ENCODE measurements at places on chromosomes 7 and 10.
A peak's percentile ranks its signal among the peaks of the same experiment; 100 is the strongest.

- no peak for DNase-seq
Measured at GRCh38 chr10:28681291-28681763, 4.0 kb downstream of the BAMBI start.

DNA sequence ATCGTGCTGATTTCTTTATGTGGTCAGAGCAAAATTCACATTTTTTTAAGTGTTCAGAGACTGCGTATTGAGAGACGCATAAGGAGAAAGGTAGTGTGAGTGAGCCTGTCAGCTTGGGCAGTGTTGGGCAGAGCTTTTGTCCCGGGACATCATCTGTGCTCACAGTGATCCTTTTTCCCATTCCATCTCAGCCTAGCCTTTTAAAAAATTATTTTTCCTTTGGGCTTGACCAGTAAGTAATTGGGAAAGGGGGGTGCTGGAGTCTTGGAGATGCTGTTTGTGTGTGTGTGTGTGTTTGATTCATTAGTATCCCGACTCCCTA is 1.5 kb downstream of the NRF1 start:
- no peak for DNase-seq

DNA sequence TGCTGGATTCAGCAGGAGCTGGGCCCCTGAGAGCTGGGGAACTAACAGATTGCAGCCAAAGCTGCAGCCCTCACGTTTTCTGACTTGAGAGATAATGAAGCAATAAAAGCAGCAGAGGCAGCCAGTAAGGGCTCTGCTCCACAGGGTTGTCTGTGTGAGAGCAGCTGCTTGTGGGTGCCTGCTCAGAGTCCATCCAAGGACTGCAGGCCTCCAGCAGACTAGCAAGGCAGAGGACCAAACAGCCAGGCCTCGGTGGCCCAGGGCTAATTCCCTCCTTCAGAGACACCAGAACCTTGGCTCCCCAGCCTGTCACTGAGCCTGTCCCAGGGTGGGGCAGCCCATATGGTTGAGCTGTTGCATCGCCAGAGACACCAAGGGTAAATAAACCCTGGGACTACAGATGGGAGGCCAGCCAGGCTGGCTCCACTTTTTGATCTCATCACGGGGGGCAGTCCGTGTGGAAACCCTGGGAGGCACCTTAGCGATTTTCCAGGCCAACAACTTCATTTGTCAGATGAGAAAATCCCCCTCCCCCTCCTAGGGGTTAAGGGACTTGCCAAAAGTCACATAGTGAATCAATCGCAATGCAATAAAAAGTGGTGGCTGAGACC is 229.2 kb downstream of the WDR11 start:
- DNase-seq: peak; percentile 98

GRCh38 chr10:132452216-132452650 is 55.2 kb downstream of the PWWP2B start:
- no peak for DNase-seq

GRCh38 chr10:98636921-98637329 is 190.2 kb upstream of the HPS1 start:
- DNase-seq: no peak

DNA sequence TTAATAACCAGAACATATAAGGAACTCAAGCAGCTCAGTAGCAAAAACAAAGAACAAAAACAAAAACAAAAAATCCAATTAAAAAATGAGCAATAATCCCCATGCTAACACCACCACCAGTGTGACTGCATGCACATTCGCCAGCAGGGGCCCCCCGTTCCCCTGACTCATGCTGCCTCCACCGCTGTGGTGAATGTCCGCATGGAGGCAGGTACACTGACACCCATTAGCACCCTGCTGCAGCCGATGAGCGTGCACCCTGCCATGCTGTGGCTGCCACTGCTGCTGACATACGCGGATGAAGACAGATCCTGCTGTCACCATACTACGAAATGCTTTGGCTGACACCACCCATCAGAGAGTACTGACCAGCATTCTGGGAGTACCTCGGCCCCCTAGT is 321.6 kb upstream of the LRRTM3 start:
- no peak for DNase-seq

DNA sequence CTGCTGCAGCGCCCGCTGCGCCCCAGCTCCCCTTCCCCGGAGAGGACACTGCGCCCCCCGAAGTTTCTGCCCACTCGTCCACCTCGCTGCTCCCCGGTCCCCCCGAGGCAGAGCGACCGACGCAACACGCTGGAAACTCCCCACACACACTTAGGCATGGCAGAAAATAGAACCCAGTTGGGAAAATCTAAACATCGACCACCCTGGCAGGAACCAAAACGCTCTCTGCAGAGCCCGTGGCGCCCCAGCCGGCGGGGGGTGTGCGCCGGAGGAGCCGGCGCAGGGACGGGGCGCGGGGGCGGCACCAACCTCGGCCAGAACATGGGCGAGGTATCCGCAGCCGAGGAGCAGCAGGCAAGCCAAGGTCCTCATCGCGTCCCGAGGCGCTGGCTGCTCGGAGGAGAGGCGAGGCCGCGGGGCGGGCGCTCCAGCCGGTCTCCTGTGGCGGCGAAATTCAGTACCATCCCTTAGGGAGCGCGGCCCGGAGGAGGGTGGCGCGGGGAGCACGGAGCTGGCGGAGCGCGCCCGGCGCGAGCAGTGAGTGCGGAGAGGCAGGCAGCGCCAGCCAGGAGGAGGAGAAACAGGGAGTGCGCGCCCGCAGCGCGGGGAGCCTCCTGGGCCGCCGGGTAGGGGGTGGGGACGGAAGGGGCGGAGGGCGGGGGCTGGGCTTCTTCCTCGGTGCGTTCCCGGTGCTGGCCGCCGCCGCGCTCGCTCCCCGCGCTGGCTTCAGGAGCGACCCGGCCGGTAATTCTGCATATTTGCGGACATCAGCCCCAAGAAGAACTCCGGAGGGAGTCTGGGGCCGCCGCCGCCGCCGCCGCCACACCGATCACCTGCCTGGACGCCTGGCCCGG is 789 bp downstream of the PDGFA start:
- no peak for DNase-seq

DNA sequence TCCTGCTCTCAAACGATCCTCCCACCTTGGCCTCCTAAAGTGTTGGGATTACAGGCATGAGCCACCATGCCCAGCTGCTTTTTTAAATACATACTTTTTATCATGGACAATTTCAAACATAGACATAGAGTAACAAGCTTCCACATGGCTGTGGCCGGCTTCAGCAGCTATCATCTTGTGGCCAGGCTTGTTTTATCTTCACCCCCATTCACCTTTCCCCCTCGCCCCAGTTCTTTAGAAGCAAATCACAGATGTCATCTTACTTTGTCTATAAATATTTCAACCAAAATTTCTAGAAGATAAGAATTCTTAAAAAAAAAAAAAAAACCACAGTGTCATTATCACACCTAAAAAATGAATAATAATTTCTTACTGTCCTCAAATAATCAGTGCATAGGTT is 5.9 kb downstream of the FOXK1 start:
- DNase-seq: no peak

- no peak for DNase-seq
Measured at GRCh38 chr10:116815641-116816415, 33.5 kb upstream of the ENO4 start.

GRCh38 chr7:136057509-136057908 is 80.3 kb upstream of the MTPN start:
- no peak for DNase-seq

- no peak for DNase-seq
Measured at GRCh38 chr7:32298408-32299132, 191.6 kb downstream of the LSM5 start.

GRCh38 chr10:65864036-65864435 is 1061.8 kb upstream of the LRRTM3 start:
- DNase-seq: no peak

- DNase-seq: no peak
Measured at GRCh38 chr10:38050212-38050611, 39.7 kb downstream of the ZNF33A start.

Measured in NCI-H446 treated with DMSO at 0.1 percent for 48 hours (cell line).